ENCODE measurements at places on chromosomes 6 and 20. TPM values are rescaled to one million over a fixed set of nuclear protein-coding genes. Genes with fewer than 3 reads are reported as not detected.

GRCh38 chr20:61447952-61448351, 195.9 kb downstream of the CDH4 start:
- H3K27me3 ChIP-seq, result no peaks in the 10 kb centered on the region
- H3K4me1 ChIP-seq, result no peaks in the 10 kb centered on the region
- no peak overlapping the region for H3K4me3 ChIP-seq
- H3K36me3 ChIP-seq, result no peaks in the 10 kb centered on the region
- no peak overlapping the region for H3K27ac ChIP-seq
- no peak for DNase-seq

Gene TSHZ2
- 51.9 TPM for total RNA-seq

- H3K4me3 ChIP-seq, result no peak overlapping the region
- H3K36me3 ChIP-seq, result no peaks in the 10 kb centered on the region
- no peaks in the 10 kb centered on the region for H3K4me1 ChIP-seq
- no peak for DNase-seq
- H3K27ac ChIP-seq, result no peak overlapping the region
- H3K27me3 ChIP-seq, result no peaks in the 10 kb centered on the region
Observed at GRCh38 chr6:14002176-14002947, 77.6 kb downstream of the RNF182 start.

Gene RAB44
- 0.21 TPM for total RNA-seq

DNA sequence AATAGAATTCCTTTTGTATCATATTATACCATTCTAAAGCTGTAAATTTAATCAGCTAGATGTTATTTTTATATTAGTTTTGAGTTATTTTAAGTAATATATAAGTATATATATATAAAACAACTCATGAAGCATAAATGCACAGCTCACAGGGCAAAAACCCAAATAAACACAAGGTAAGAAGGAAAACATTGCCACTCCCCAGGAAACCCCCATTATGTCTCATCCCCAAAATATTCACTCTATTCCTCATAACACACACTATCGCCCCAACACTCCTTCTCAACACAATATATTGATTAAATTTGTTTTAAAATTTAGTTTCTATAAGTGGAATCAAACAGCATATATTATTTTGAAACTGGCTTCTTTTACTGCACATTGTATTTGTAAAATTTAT, 98.6 kb upstream of the FAM83B start:
- no peak for DNase-seq
- H3K4me3 ChIP-seq, result no peak overlapping the region
- no peaks in the 10 kb centered on the region for H3K36me3 ChIP-seq

DNA sequence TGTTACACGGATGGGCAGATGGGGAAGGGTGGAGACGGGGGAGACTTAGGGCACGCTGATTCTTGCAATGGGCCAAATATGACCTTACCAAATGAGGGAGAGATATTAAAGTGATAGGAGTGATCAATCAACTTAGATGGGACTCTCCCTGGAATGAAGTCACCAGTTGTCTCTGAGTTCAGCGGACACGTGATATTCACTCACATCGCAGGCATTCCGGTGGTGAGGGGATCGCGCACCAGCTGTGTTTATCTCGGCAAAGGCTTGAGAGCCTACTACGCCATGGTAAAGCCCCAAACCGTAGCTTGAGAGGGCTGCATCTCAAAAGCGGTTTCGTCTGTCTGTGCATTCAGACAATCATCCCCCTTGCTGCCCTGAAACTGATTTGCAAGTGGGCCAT, 5.5 kb downstream of the BMP7 start:
- H3K4me3 ChIP-seq, result no peak overlapping the region
- H3K27me3 ChIP-seq, result no peaks in the 10 kb centered on the region
- H3K27ac ChIP-seq, result no peak overlapping the region
- no peaks in the 10 kb centered on the region for H3K36me3 ChIP-seq

- no peaks in the 10 kb centered on the region for H3K27me3 ChIP-seq
- no peak overlapping the region for H3K27ac ChIP-seq
- no peaks in the 10 kb centered on the region for H3K4me1 ChIP-seq
Observed at GRCh38 chr6:107230448-107230847, 115.1 kb upstream of the BEND3 start.

DNA sequence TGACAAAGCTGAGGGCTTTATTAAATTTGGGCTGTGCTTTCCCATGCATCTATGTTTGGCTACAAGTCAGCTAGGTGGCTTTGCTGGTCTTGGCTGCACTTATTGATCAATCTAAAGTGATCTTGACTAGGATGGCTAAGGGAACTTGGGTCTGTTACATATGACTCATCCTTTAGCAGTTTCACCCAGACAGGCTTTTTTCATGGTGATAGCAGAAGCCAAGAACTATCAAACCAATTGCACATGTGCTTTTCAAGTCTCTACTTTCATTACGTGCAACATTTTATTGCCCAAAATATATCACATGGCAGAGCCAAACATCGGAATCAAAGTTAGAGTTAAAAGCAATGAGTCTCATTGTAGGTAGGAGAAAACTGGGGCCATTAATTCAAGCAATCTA, 626.3 kb downstream of the TENT5A start:
- DNase-seq, result no peak
- H3K27ac ChIP-seq, result no peak overlapping the region
- no peaks in the 10 kb centered on the region for H3K36me3 ChIP-seq

- no peak overlapping the region for H3K27ac ChIP-seq
- no peaks in the 10 kb centered on the region for H3K27me3 ChIP-seq
- H3K36me3 ChIP-seq, result no peaks in the 10 kb centered on the region
- H3K4me1 ChIP-seq, result no peaks in the 10 kb centered on the region
- no peak for DNase-seq
- H3K4me3 ChIP-seq, result no peak overlapping the region
Observed at GRCh38 chr6:9732056-9732455, 682.8 kb downstream of the TFAP2A start.

- no peaks in the 10 kb centered on the region for H3K27me3 ChIP-seq
- H3K4me1 ChIP-seq, result no peaks in the 10 kb centered on the region
- no peak overlapping the region for H3K27ac ChIP-seq
- H3K4me3 ChIP-seq, result no peak overlapping the region
Observed at GRCh38 chr6:87822011-87822410, 120.0 kb upstream of the AKIRIN2 start.

GRCh38 chr6:150452428-150453243, 83.8 kb downstream of the IYD start:
- no peaks in the 10 kb centered on the region for H3K4me1 ChIP-seq
- H3K27ac ChIP-seq, result no peak overlapping the region
- no peak for DNase-seq
- no peaks in the 10 kb centered on the region for H3K36me3 ChIP-seq
- H3K27me3 ChIP-seq, result no peaks in the 10 kb centered on the region
- no peak overlapping the region for H3K4me3 ChIP-seq

- H3K36me3 ChIP-seq, result no peaks in the 10 kb centered on the region
- no peak overlapping the region for H3K4me3 ChIP-seq
- H3K4me1 ChIP-seq, result no peaks in the 10 kb centered on the region
- H3K27ac ChIP-seq, result no peak overlapping the region
- peaks cover 21% of the 10 kb centered on the region for H3K27me3 ChIP-seq
Observed at GRCh38 chr20:46171909-46172308, 53.8 kb downstream of the CD40 start.

DNA sequence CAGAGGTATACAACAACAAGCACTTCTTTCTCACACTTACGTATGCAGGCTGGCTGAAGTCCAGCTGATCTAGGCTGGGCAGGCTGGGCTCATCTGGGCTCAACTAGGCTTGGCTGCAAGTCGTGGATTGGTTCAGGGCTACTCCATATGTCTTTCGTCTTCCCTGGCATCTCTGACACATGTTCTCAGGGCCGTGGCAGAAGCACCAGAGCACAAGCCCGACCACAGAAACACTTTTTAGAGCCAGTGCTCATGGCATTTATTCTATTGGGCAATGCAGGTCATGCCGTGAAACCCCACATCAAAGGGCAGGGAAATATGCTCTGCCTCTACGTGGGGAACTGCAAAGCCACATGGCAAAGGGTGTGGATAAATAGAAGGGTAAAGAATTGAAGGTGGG, 93.8 kb downstream of the RIN2 start:
- H3K27ac ChIP-seq, result no peak overlapping the region
- H3K4me1 ChIP-seq, result no peaks in the 10 kb centered on the region
- no peak overlapping the region for H3K4me3 ChIP-seq
- DNase-seq, result no peak
- H3K36me3 ChIP-seq, result no peaks in the 10 kb centered on the region
- H3K27me3 ChIP-seq, result no peaks in the 10 kb centered on the region

GRCh38 chr6:131379948-131380347, 193.1 kb upstream of the ARG1 start:
- no peaks in the 10 kb centered on the region for H3K4me1 ChIP-seq
- H3K36me3 ChIP-seq, result no peaks in the 10 kb centered on the region
- DNase-seq, result no peak
- no peak overlapping the region for H3K27ac ChIP-seq

GRCh38 chr6:158642097-158642601, 2.4 kb downstream of the DYNLT1 start:
- peaks cover 38% of the 10 kb centered on the region for H3K4me1 ChIP-seq
- no peak overlapping the region for H3K27ac ChIP-seq
- no peak overlapping the region for H3K4me3 ChIP-seq
- H3K36me3 ChIP-seq, result peaks cover 18% of the 10 kb centered on the region

Data from ascending aorta (tissue), 2 donors.